ENCODE measurements at places on chromosomes 2 and 18.

DNA sequence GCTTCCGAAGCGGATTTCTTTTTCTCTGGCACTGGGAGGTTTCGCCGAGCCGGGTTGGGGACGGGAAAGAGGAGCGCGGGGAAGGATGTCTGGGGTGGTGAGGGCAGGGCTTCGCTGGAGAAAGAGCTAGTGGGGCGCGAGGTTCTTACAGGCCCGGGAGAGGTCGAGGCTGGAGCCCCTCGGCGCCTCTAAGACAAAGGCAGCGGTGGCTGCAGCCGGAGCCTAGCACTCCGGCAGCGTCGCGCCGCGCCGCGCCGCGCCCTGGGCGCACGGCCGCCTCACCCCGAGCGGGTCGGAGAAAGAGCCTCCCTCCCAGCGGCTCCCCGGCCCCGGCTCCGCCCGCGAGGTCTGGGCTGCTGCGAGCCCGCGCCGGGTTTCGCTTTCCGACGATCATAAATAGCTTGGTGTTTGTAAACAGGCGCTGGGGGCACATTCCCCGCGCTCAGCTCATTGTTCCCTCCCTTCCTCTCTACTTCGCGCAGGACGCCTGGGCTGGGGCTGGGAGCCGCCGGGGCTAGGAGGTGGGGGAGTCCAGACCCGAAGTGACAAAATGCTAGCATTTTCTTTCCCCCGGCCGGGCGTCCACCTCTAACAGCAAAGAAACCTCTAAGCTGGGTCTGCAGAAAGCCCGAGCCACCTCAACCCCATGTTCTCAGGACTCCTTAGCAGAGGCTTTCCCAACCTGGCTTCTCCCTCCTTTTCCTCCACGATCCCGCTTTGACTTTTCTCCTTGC is 813 bp upstream of the MEIS1 start:
- DNase-seq: peak; percentile 47

DNA sequence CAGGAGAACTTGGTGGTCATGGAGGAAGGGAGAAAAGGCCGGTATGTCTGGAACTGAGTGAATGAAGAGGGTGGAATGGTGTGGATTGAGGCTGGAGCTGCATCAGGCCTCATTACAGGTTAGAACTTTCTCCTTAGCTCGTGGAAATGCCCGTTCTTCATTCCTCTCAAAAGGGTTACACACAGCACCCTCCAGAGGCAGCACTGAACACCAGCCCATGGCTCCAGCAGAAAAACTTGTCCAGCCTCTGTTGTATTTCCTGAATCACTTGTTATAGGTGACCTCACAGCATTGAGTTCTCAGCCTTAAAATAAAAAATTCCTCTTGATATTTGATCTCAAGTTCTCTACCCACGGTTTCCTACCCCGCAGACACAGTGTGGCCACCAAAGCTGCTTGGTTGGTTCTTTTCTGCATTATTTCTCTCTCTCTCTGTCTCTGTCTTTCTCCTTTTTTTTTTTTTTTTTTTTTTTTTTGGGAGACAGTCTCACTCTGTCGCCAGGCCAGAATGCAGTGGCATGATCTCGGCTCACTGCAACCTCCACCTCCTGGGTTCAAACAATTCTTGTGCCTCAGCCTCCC is 89.6 kb downstream of the ITGB1BP1 start:
- DNase-seq: peak; percentile 86

DNA sequence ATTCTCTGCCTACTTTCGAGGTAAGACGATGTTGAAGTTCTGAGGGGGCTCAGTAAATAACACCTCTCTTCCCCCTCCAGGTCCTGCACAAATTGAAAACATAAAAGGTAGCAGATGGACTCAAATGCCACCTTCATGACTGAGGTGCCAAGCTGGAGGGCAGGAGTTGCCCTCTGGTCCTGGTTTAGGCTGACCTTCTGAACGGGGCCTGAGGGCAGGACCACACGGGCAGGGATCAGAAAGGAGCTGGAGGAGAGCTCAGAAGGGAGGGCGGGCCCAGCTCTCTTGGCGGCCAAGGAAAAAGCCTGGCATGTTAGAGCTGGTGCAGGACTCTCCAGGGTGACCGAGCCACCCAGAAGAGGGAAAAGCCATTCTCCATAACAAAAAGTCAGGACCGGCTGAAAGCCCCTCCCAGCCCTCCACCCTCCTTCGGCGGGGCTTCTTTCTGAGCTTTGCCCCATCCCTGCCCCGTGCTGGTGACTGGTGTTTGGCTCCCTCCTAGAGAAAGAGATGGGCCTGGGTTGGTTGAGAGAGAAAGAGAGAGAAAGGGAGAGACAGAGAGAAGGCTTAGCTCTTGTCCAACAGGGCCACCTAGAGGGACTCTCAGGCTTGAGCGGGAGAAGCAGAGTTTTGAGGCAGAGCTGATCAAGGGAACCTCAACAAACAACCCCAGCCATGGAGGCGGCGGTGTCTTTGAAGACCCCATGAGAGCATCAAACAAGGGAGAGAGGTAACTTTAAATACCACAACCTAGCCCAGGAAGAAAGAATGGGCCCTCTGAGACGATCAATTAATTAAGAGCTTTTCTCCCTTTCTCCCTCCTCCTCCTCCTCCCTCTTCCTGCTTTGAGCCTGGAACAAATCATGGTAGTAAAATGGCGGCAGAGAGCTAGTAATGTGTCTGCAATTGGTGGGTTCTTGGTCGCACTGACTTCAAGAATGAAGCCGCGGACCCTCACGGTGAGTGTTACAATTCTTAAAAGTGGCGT is 50.8 kb downstream of the WIPF1 start:
- DNase-seq: peak; percentile 49

DNA sequence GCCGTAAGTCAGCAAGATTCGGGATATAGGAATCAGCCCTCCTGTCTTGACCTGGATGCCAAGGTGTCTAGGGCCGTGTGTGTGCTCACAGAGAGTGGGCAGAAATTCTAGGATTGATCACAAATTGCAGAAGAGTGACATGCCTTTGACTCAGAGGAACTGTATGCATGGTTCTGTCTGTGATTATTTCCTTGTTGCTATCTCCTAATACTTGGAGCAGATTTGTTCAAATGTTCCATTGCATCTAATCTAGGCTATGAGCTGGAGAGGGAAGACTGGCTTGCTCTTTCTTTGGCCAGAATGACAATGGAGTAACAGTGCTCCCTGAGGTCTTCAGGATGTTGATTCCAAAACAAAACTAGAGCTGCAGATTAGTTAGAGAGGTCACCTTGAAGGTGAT is 115.0 kb downstream of the EN1 start:
- DNase-seq: no peak

DNA sequence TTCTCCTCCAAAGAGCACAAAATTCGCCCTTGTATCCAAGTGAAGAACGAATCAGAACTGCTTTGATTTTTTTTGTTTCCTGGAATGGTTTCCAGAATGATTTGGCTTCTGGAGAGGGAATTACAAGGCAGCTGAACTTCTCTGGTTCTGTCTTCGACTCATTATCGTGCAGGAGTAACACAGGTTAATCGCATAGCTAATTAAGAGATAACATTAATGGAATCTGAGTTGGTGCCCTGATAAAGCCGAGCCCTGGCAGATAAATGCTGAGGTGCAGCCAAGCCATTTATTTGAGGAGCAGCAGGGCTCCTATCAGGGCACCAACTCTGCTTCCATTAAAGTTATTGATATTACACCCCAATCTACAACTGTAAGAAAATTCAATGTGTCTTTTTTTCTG is 433.7 kb downstream of the ZNF521 start:
- DNase-seq: no peak

DNA sequence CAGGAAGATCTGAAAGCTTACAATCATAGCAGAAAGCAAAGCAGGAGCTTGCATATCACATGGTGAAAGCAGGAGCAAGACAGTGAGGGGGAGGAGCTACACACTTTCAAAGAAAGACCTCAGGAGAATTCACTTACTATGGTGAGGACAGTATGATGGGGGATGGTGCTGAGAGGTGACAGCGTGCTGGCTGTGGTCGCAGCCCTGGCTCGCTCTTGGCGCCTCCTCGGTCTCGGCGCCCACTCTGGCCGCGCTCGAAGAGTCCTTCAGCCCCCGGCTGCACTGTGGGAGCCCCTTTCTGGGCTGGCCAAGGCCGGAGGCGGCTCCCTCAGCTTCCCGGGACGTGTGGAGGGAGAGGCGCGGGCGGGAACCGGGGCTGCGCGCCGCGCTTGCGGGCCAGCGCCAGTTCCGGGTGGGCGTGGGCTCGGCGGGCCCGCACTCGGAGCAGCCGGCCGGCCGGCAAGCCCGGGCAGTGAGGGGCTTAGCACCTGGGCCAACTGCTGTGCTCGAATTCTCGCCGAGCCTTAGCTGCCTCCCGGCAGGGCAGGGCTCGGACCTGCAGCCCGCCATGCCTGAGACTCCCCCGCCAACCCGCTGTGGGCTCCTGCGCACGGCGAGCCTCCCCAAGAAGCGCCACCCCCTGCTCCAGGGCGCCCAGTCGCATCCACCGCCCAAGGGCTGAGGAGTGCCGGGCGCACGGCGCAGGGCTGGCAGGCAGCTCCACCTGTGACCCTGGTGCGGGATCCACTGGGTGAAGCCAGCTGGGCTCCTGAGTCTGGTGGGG is 131.9 kb upstream of the SPATS2L start:
- DNase-seq: no peak

DNA sequence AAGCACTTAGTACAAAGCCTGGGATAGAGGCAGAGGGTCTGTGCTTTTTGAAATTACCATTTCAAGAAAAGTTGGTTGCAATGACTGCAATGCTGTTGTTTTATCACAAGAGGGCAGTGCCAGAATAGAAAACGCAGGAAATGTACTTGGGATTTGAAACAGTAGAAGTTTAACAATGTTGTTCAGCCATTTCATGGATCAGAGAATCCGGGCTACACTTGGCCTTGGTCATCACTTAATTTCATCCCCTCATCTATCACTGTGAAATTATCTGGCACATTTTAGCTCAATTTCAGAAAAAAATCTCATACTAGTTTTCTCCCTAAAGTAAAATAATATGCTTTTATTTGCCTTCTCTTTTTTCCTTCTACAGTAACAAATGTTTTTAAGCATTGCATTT is 70.8 kb downstream of the RAPGEF4 start:
- DNase-seq: peak; percentile 70

DNA sequence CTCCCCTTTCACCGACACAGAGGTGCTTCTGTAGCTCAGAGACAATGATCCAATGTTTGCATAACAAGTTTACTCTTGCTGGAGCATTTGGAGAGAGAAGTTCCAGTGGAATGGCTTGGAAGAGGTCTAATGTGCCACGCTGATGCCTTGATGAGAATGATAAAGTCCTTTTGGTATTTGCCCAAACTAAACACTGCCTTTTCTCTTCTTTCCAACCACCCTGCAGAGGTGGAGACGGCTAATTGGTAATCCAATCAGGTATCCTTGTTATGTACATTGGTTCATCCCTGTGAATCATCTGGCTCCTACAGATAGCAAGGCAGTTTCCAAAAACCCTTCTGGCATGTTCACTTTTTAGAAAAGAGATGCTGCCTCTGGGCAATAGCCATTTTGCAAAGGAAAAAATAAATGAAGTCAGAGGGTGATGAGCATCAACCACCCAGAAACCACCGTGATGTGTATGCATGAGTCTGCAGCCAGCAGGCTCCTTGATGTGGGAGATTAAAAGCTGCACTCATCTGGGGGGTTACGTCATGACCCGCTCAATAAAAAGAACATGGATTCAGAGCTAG is 40.6 kb downstream of the KIAA2012 start:
- peak; percentile 53 for DNase-seq

GRCh38 chr18:8847066-8847755 is 141.9 kb downstream of the MTCL1 start:
- DNase-seq: peak; percentile 64

DNA sequence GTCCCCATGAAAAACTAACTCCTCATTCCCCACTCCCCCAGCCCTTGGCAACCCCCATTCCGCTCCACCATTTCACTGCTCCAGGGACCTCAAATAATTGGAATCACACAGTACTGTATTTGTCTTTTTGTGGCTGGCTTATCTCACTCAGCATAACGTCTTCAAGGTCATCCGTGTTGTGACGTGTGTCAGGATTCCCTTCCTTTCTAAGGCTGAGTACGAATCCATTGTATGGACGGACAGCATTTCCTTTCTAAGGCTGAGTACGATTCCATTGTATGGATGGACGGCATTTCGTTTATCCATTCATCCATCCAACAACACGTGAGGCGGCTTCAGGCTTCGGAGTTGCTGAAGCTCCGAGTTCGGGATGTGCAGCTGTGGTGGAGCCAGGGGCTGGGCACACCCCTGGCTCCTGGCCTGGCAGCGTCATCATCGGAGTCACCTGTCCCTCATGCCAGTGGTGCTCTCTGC is 1.2 kb upstream of the ASB1 start:
- DNase-seq: no peak

DNA sequence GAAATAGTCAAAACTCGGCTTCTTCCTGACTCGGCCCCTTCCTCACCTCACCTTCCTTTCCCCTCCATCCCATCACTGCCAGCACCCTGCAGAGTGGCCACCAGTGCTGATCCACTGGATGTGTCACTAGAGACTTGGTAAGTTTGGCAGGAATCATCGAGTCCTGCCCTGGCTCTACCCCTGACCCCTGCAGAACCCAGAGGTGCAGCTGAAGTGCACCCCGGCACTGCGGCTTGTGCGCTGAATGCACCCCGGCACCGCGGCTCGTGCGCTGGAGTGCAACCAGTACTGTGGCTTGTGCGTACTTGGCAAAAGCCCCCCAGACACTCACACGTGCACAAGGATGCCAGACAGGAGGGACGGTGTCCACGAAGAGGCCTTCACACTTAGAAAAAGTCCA is 206.5 kb downstream of the SNTG2 start:
- DNase-seq: no peak

DNA sequence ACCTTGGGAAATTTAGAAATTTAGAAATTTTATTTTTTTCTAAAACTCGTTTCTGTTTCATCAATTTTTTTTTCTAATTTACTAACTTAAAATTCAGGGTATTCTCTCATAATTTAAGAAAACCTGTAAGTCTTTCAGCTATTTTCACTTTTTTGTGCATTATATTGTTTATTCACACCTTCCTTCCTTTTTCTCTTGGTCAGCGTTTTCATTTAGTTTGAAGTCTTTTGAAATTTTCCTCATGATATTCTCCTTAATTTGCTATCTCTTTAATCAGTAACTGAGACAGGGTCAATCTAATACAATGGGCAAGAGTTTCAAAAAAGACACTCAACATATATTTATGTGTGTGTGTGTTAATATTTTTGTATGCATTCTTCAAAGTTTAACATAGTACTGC is 50.5 kb upstream of the MSTN start:
- no peak for DNase-seq

- no peak for DNase-seq
These were observed 44.9 kb upstream of the SIGLEC15 start for GRCh38 chr18:45780568-45780967.

- no peak for DNase-seq
These were observed 45.2 kb upstream of the TTR start for GRCh38 chr18:31546476-31546875.

GRCh38 chr2:240556553-240557100 is 1.2 kb downstream of the ANKMY1 start:
- peak; percentile 43 for DNase-seq

GRCh38 chr2:165239230-165239629 is at the start of gene SCN2A:
SCN2A (plus strand) TSS chr2:165239414; CDS start chr2:165295824, 56,410 bp downstream.
- peak; percentile 10 for DNase-seq

DNA sequence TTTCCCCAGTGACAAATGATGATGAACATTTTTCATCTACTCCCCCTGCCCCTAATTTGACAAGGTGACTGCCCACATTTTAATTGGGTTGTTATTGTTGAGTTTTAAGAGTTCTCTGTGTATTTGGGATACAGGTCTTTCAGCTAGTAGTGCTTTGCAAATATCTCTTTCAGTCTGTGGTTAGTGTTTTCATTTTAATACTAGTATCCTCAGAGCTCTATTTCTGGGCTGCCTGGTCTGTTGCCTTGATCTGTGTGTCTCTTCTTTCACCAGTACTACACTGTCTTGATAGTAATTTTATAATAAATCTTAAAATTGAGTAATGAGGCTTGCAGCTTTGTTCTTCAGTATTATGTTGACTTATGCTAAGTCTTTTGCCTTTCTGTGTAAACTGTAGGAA is 19.7 kb downstream of the EIF5B start:
- DNase-seq: no peak
